ENCODE measurements at places on chromosomes 4 and X.

DNA sequence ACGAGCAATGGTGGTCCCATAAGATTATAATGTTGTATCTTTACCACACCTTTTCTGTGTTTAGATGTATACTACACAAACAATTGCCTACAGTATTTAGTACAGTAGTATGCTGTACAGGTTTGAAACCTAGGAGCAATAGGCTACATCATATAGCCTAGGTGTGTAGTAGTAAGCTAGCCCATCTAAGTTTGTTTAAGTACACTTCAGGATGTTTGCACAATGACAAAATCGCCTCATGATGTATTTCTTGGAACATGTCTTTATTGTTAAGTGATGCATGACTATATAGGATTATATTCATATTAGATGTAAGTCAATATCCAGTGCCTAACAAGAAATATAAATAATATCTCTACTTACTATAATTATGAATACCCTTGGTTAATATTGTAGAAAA is 104.6 kb downstream of the SLC10A6 start:
- DNase-seq = no peak

DNA sequence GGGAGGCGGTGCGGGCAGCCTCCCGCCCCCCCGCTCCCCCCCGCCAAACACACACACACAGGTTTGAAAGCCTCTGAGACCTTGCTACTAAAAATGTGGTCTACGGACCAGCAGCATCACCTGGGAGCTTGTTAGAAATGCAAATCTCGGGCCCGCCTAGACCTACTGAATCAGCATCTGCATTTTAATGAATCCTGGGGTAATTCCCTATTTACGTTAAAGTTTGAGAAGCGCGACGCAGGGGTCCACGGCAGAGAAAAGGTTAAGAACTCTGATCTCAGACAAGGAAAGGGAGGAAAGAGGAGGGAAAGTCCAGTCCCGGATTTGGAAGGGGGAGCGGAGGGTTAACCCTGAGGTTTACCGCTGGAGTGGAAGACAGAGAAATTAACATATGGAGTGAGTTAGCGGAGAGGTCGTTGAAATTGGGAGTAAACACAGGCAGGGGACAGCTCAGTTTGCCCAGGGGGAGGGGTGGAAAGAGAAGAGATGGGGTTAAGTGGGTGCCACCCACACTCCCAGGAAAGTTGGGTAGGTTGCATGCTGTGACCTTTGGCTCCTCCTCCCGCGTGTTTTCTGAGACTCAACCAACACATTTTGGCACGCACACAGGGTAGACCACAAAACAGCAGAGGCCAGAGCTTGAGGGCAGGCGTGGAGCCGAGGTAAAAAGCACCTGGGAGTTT is 483.6 kb downstream of the BCOR start:
- peak; percentile 63 for DNase-seq

DNA sequence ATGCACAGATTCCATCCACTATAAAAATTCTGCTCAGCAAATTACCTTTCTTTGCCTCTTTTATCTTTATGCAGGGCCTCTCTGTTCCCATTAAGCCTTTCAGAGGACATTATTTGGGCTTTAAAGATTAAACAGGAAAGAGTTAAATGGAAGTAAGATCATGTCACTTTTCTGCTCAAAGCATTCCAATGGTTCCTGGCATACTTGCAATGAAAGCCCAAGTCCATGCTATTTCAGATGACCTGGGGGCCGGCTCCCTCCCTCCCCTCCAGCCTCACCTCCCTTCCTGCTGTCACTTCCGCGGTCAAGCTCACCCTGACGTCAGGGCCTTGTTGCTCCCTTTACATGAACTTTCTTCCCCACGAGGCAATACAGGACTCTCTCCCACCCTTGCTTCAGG is 125.5 kb downstream of the C4orf51 start:
- no peak for DNase-seq

GRCh38 chrX:103347682-103348397 is 8.5 kb upstream of the TCEAL9 start:
- no peak for DNase-seq

GRCh38 chr4:62881901-62882300 is 1527.3 kb downstream of the TECRL start:
- DNase-seq = no peak

DNA sequence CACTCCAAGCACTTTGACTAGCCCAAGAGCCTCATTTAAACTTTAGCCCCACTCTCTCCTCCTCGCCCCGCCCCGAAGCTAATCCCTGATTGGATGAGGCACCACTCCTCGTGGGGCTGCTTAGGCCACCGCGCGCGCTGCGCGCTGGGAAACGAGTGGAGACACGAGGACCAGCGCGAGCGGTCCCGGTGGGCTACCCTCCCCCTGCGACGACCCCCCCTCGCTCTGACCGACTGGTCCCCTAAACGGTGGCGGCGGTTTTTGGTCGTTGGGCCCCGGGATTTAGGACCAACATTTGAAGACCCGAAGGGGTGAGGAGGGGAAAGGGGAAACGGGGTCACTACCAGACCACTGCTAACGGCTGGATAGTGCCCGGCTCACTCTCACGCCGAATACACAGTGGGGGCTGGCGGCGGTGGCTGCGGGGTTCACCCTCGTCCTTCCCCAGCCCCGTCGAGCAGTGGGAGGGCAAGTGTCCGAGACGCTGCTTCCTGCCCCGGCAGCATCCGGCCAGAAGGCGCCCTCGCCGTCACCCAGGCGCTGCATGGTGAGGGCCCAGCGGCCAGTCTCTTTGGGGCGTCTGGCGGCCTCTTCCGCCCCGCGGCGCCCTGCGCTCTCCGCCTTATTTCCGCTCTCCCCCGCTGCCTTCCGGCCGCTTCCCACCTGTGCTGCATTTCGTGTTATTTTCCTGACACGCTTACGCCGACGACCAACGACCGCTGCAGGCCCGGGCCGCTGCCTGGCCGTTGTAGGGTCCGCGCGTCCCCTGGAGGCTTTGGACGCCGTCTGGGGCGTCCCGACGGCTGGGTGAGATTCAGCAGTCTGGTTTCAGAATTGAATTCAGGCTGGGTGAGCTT is at the start of gene RBM46:
TSS of gene RBM46 (plus strand) at position 147 of the 857 bp plus-strand sequence. CDS start 15,481 bp downstream, outside the sequence.
- no peak for DNase-seq

Data from activated CD4-positive, alpha-beta T cell treated with anti-CD3 and anti-CD28 coated beads, Interleukin-2, amount 50 U/mL, for 4 hours (primary cell).